ENCODE measurements at places on chromosomes 5 and 9. TPM values are rescaled to one million over a fixed set of nuclear protein-coding genes. Genes with fewer than 3 reads are reported as not detected.

CTXN3 gene
- not detected for polyA plus RNA-seq

GRCh38 chr5:147983742-147984141 lies 77.4 kb upstream of the C5orf46 start:
- DNase-seq: no peak

DNA sequence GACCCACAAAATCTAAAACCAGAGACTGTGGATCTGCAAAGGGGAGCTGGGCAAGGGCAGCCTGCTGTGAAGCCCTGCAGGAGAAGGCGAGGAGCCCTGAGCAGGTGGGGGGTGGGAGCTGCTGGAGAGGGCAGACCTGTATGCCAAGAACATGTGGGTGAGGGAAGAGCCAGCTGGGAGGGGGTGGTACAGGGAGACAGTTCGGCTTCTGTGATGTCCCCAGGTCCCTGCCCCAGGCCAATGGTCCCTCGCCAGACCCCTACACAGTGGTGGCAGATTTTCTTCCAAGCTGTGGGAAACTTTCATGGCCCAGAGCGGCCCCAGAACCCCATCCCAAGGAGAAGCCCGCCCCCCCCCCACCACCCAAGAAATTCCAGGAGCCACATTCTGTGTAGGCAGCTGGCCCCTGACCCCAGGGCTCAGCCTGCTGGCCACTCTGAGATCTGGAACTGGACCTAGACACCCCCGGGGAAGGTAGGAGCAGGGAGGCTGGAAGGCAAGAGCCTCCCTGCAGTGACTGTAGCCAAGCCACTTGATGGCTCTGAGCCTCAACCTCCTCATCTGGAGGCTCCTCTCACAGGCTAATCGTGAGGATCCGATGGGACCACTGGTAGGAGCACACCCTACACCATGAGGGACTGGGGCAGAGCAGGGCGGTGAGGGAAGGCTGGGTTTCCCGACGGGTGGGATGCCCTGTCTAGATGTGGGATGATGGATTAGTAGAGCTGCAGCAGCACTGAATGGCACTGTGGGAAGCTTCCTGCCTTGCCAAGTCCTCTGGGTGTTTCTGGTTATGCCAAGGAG lies 22.6 kb upstream of the CSF1R start:
- DNase-seq: no peak

BASP1 gene
- polyA plus RNA-seq: 0.23 TPM

LRRC70 gene
- 2.0 TPM for polyA plus RNA-seq

SH3TC2 gene
- not detected for polyA plus RNA-seq

C9 gene
- polyA plus RNA-seq: not detected

GRCh38 chr5:88667496-88668201 lies 215.3 kb downstream of the MEF2C start:
- DNase-seq: no peak

SHC3 gene
- polyA plus RNA-seq: not detected

GRCh38 chr5:118354797-118355196 lies 633.5 kb downstream of the DTWD2 start:
- no peak for DNase-seq

GRCh38 chr5:171592076-171592475 lies 172.6 kb downstream of the FGF18 start:
- no peak for DNase-seq

- no peak for DNase-seq
These were observed 10.2 kb downstream of the ABL1 start for GRCh38 chr9:130845254-130845653.

- no peak for DNase-seq
These were observed 20.4 kb downstream of the PPP1R2B start for GRCh38 chr5:156870498-156870839.

DNA sequence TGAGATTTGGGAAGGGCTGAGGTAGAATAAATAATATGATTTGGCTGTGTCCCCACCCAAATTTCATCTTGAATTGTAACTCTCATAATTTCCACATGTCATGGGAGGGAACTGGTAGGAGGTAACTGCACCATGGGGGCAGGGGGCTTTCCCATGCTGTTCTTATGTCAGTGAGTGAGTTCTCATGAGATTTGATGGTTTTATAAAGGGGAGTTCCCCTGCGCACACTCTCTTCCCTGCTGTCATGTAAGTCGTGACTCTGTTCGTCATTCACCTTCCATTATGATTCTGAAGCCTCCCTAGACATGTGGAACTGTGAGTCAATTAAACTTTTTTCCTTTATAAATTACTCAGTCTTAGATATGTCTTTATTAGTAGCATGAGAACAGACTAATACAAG lies 115.5 kb upstream of the STARD4 start:
- no peak for DNase-seq

PIP5K1B gene
- polyA plus RNA-seq: 0.08 TPM

GRCh38 chr9:127078336-127078735 lies 44.1 kb downstream of the ANGPTL2 start:
- DNase-seq: no peak

DNM1 gene
- polyA plus RNA-seq: not detected

CNTFR gene
- not detected for polyA plus RNA-seq

GRCh38 chr5:96875791-96876291 lies 459 bp upstream of the ERAP2 start:
- DNase-seq: peak; percentile 71
